ENCODE measurements at places on chromosomes 2 and 18.

DNA sequence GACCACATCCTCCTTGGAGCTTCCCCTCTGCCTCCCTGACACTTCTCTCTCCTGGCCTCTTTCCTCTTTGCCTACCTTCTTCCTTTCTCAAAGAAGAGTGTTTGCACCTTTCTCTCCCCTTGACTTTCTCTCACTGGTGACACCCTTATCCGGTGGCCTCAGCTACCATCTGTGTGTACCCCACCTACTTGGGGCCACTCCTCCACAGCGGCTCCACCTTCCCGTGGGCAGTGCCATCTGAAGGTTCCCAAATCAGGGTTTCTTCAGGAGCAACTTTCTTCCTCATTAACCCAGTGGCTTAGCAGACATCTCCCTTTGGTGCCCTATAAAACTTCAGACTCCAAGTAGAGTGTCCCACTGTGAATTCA, 5.3 kb upstream of the NCL start:
- DNase-seq: no peak

DNA sequence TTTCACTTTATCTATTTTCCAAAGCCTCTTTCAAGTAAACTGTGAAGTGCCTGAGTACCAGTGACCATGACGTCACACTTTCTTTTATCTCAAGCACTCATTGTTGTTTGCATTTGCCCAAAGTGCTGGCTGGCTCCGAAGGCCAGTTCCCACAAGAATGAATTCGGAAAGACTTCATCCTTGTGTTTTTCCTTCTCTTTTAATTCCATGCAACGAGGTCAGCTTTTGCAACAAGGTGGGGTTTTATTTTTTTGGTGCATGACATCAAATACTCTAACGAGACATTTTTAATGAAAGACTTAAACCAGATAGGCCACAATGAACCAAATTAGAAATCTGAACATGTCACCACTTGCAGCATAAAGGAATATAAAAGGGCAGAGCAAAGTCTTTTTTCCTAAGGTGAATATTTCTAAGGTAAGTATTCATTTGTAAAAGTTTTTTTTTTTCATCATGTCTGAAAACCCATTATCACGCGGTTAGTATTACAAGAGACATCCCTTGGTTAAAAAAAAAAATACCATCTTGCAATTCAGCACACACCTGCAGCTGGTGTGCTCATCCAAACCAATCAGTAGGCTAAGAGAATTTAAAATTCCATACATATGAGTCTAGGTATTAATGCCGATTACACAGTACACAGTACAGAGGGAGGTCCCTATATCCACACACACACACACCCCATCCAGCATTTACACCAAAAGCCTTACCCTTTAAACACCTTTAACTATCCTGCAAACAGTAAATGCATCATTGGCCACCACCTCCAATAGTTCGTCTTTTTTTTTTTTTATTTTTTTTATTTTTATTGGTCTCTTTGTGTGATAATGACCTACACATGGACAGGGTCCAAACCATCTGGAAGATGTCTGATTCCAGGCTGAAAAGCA, 2.3 kb downstream of the ARL4C start:
- DNase-seq: no peak

DNA sequence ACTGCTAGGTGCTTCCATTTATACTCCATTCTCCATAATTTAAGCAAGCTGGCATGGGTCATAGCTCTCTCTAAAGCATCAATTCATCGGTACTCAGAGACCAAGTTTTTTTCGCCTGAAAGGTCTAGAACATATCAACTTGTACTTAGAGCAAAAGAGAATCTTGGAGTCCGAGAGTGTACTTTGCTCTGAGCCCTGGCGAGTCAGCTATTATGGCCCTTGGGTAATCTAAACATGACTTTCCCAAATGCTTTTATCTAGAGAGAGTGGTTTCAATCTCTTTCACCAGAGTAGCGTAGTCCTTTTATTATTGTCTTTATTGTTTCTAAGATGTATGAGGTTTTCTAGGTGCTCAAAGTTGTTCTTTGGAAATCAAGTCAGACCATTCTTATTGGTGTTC, 34.4 kb downstream of the MAIP1 start:
- no peak for DNase-seq

DNA sequence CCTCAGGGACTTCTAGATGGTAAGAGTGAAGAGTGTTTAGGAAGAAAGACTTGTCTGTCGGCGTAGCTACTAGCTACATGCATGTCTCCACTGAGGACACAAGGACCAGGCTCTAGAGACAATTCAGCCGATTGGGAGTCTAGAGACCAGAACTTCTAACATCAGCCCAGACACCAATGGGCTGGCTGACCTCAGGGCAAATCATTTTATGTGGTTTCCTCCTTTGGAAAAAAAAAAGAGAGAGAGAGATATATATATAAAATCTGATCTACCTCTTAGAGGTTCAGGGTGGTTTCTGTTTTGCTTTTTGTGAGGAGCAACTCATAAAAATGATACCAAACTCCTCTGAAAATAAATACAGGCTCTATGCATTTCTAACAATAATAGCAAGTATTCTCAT, 212.8 kb downstream of the BCL2 start:
- no peak for DNase-seq

- DNase-seq: no peak
Observed at GRCh38 chr18:40985436-40985835, 969.6 kb upstream of the PIK3C3 start.

Data from NCI-H2081 treated with DMSO at 0.1 percent for 48 hours (cell line).